ENCODE measurements at places on chromosomes 7 and 10. TPM values are rescaled to one million over a fixed set of nuclear protein-coding genes. Genes with fewer than 3 reads are reported as not detected.

GRCh38 chr7:72343991-72344390, 68.1 kb downstream of the CALN1 start:
- no peak for DNase-seq

- DNase-seq, result no peak
These were observed 27.0 kb upstream of the BMS1 start for GRCh38 chr10:42755556-42756093.

- DNase-seq, result peak; percentile 83
These were observed 64.6 kb upstream of the STEAP1B start for GRCh38 chr7:22564511-22565045.

CTAGE4 gene
- total RNA-seq, result not detected

GRCh38 chr7:90595342-90595800, 750 bp upstream of the CDK14 start:
- no peak for DNase-seq

DNA sequence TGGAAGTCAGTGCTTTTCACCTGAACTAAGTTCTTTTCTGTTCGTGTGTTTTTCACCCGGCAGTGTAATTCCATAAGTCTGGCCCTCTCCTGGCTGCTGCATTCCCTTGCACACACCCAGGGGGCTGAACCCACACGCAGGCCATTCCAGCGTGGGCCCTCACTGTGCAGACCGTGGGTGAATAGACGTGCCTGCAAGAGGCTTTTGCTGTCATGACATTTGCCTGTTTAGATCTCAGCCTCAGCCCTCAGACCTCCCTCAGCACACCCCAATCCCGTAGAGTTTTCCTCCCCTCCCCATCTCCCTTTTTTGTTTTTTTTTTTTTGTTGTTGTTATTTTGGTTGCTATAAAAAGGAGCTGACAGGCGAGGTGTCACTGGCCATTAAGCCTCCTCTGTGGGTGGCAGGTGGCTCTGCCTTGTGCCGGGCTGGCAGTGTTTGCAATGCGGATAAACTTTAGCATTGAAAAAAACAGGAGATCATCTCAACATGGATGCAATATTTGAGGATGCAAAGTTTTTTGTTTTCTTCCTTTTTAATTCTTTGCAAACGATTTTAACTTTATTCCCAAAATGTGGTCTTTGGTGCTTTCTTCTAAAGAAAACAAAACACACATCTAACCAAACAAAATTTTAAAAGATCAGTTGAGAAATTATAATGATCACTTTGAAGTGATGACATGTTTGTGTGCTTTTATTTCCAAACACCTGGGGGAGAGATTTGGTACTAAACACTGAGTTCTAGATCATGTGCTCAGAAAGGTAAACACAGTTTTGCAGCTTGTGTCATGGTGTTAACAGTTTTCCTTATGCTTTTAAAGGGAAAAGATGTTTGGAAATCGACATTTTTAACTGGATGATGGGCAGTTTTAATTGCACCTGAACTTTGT, 58.8 kb downstream of the WDR37 start:
- no peak for DNase-seq

- DNase-seq, result no peak
These were observed 41.9 kb downstream of the AUTS2 start for GRCh38 chr7:69640216-69640615.

DNA sequence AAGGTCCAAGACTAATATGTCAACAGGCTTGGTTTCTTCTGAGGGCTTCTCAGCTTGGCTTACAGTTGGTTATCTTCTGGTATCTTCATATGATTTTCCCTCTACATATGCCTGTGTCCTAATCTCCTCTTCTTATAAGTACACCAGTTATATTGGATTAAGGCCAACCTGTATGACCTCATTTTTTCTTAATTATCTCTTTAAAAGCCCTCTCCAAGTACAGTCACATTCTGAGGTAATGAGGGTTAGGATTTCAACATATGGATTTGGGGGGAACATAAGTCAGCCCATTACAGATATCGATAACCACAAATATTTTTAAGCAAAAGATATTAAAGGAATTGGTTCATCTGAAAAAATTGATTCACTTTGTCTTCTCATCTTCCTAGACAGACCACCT, 49.2 kb downstream of the IQUB start:
- DNase-seq, result no peak

KLF14 gene
- total RNA-seq, result 0.69 TPM

KLLN gene
- 0.08 TPM for total RNA-seq

- DNase-seq, result no peak
These were observed 5.3 kb downstream of the FGF8 start for GRCh38 chr10:101770331-101771215.

CYP3A7 gene
- total RNA-seq, result not detected

COL1A2 gene
- total RNA-seq, result 0.05 TPM

- DNase-seq, result no peak
These were observed 18.6 kb downstream of the COBL start for GRCh38 chr7:51297986-51298385.

GRCh38 chr7:19016140-19016539, 101.3 kb downstream of the TWIST1 start:
- no peak for DNase-seq
